Activated CD8-positive, alpha-beta memory T cell treated with anti-CD3 and anti-CD28 coated beads for 24 hours (primary cell): ENCODE measurements at places on chromosomes 4 and X.

GRCh38 chr4:10582059-10582686 is 102.4 kb downstream of the CLNK start:
- no peak for DNase-seq

DNA sequence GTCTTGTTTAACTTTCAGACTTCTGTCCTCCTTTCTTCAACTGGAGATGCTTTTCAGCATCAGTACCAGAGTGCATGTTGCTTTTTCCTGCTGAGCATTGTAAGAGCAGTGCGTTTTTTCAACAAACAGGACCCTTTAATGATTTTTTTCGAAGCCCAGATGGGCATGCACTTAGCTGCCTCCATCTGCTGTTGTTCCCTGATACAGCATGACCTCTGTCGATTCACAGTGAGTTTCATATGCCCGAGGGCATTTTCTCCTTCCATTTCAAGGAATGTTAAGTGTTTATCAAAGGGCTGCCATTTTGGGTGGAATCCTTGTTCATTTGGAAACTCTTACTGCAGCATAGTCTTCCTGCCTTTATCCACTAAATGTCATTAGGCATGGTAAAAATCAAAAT is 428.6 kb downstream of the DTHD1 start:
- DNase-seq = no peak

DNA sequence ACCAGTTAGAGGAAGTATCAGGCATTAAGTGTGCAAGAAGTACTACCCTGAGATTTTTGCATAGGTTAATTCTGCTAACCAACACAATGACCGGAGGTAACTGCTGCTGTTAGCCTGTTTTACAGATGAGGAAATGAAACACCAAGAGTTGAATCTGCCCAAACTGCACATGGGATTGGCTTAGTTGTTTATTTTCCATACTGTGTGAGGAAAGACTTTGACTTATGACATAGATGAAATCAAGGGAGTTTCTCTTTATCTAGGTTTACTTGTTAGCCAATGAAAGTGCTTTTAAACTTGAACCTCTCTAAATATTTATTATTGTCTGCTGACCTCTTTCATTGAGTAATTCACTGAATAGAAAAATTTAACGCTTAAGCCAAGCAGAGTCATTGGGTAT is 10.3 kb downstream of the GUCY1B1 start:
- DNase-seq = no peak

- DNase-seq = no peak
These were observed 5.1 kb upstream of the SLC10A3 start for GRCh38 chrX:154495472-154495922.

- DNase-seq = no peak
These were observed 568.0 kb downstream of the IL1RAPL1 start for GRCh38 chrX:29155286-29155685.
